CD4-positive, alpha-beta T cell treated with Interleukin-17A for 1 hour (primary cell): ENCODE measurements at places on chromosomes 6 and 20.

DNA sequence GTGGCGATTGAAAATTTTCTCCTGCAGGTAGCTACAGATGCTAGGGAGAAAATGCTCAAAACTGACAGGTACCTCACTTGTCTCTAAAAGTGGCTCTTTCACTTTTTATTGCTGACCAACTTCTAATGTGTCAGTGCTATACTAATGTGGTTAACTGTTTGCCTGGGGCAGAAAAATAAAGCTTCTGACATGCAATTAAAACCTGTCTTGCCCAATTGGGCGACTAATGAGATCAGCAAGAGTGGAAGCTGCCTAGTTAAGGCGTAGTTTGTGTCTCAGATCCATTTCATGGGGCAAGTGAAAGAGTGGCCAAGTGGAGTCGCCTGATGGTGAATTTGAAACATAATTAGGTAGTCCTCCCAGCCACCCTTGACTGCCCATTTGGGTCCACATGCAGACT lies 193.3 kb downstream of the TSHZ2 start:
- no peak for DNase-seq

DNA sequence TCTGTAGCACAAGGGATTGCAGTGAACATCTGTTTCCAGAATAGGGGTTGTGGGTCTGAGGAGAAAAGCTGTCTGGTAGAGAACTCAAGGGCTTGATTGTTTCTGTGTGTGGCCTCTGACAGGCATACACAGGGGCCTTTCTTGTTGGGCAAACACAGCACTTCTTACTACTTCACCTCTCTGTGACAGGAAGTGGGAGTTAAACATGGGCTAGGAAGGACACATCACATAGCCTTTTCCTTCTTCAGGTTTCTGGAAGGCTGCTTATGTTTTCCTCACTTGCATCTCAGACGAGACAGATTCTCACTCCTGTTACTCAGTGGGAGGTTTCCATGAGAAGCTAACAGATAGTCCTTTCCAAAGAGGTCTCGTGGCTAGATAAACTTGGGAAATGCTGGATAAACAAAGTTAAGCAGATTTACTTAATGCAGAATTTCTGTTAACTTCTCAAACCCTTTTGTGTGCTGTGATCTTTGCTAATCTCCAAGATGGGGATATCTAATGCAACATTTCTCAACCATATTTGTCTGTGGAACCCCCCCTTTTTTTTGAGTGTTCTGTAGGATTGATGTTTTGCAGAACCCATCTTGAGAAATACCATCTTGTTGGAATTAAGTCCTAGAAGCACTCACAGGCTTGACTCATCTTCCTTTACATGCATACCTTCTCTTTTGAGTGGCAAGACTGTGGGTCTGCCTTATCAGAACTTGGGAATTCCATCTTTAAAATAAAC lies 41.9 kb upstream of the RNF8 start:
- DNase-seq, result no peak

GRCh38 chr6:112450663-112451062 lies 103.5 kb downstream of the RFPL4B start:
- DNase-seq, result no peak

DNA sequence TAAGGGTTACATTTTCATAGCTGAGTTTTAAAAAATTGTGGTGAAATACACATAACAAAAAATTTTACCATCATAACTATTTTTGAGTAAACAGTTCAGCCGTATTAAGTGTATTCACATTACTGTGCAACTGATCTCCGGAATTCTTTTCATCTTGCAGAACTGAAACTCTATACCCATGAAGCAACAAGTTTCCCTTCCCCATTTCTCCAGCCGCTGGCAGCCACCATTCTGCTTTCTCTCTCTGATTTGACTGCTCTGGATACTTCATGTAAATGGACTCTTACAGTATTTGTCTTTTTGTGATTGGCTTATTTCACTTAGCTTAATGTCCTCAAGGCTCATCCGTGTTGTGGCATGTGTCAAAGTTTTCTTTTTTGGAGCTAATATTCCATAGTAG lies 341.6 kb downstream of the QKI start:
- peak; percentile 13 for DNase-seq

GRCh38 chr6:140237251-140237650 lies 862.8 kb upstream of the CITED2 start:
- DNase-seq, result no peak

DNA sequence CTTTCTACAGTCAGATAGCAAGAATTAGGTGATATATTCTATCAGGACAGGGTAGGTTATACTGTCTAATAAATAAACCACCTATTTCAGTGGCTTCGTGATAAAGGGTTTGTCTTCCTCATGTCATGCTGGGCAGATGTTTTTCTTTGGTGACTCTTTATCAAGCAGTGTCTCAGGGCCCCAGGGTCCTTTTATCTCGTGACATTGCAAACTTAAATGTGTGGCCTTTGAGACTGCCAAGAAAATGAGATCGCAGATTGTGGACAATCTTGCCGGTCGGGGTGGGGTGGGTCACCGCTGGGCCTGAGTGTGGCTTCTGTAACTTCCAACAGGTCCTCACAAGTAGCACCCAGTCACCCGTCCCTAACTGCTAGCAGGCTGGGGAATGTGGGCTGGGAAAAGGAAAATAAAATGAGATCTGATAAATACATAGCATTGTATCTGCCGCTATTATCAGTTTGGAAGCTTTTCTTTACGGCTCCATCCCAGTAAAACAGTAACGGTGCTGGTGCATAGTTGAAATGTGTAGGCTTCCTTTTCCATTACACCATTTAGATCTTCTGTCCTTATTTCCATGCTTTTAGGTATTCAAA lies 50.5 kb upstream of the BMP6 start:
- no peak for DNase-seq

DNA sequence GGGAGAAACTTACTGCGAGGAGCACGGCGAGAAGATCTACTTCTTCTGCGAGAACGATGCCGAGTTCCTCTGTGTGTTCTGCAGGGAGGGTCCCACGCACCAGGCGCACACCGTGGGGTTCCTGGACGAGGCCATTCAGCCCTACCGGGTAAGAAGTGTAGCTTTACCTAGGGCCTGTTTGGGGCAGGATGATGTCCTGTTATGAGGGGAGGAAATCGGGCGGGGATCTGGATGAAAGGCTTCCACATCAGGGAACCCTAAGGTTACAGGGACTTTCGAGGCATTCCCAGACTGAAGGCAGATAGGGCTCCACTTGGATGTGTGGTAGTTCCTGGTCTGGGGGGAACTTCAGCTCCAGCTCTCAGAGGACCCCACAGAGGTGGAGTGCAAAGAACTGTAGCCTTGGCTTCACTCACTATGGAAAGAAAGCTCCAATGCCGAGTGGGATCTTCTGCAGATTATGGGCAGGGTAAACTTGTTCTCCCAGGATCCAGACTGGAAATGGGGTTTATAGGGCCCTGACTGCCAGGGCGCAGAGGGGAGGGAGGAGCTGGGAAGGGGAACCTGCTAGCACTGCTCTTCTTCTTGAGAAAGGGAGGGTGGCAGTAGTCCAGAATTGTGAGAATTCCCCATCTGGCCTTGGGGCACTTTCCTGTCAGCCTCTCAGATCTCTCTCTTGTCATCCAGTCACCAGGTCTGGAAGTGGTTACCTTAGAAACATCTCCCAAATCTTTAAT lies 740 bp downstream of the TRIM15 start:
- no peak for DNase-seq

DNA sequence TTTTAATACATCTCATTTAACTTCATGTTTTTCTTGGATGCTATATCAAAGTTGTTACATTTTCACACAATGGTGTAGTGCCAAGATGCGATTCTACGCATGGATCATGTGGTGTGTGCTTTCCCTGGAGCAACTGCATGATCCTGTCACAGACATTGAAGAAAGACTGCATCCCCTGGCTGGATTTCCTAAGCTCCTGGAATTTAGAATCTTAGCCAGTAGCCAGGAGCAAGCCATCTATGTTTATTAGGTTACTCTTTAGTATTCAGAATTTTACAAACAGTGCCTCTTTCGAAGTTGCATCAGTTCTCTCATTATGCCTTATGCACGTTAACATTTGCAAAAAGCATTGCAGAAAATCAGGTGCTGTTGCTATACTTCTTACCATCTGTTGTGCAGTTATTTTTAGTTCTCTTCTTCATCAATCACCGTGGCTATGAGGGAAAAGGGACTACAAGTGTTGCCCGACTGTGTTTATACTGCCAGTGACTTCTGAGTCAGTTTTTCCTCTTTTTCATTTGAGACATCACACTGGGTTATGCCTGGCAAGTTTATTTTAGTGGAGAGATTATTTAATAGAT lies 584.2 kb downstream of the BCKDHB start:
- no peak for DNase-seq

DNA sequence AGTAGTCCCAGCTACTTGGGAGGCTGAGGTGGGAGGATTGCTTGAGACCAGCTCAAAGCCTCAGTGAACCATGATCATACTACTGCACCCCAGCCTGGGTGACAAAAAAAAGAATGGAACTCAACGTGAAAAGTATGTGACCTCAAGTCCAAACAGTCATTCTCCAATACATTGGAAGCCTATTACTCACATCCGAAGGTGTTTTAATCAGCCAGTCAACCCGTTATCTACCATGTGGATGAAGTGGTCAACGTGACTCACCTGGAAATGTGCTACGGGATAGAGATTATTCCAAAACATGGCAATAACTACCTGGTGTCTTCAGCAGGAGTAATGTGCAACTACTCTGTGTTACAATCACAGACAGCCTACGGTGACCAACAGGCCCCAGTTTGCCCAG lies 85.8 kb upstream of the TOP1 start:
- DNase-seq, result no peak

DNA sequence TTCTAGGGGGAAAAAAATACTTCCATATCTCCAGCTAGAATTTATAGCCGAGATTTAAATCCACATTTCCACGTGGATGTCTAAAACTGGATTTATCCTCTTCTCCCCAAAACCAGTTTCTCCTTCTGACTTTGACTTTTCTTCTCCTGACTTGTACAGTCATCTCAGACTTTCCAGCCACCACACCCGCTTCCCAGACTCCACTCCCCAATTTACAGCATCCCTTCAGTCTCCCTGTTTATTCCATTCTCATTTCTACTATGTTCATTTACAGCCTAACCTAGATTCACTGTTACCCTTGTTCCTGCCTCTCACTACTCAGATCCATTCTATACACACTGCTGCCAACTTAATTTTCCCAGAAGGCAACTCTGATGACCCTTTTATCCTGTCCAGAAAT lies 224.8 kb downstream of the KHDC1L start:
- DNase-seq, result no peak
